ENCODE measurements at places on chromosomes 6 and 20.
A peak's percentile ranks its signal among the peaks of the same experiment; 100 is the strongest.

GRCh38 chr6:6748001-6748400 is 159.5 kb downstream of the LY86 start:
- no peak for DNase-seq

DNA sequence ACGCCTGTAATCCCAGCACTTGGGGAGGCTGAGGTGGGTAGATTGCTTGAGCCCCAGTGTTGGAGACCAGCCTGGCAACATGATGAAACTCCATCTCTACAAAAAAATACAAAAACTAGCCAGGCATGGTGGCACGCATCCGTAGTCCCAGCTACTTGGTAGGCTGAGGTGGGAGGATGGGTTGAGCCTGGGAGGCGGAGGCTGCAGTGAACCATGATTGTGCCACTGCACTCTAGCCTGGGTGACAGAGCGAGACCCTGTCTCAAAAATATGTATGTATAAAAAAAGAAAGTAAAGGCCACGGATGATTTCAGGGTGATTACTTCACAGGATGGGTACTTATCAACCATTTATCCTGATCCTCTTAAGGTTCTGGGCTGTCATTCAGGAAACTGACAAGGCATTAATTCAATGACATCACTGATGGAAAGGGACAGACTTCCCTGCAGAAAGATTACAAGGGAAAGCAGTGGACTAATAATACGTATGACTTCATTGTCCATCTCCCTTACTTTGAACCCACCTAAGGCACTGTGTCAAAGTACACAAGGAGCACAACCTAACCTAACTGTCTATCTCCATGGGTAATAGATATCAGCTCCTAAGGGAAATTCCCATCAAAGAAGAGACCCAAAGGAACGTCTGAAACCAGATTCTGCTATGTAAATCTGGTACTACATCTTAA is 61.2 kb downstream of the ZMYND8 start:
- DNase-seq, result no peak

- no peak for DNase-seq
Measured at GRCh38 chr6:139474145-139475108, 100.0 kb upstream of the CITED2 start.

GRCh38 chr6:4039348-4039747 is 39.6 kb downstream of the FAM217A start:
- DNase-seq, result no peak

DNA sequence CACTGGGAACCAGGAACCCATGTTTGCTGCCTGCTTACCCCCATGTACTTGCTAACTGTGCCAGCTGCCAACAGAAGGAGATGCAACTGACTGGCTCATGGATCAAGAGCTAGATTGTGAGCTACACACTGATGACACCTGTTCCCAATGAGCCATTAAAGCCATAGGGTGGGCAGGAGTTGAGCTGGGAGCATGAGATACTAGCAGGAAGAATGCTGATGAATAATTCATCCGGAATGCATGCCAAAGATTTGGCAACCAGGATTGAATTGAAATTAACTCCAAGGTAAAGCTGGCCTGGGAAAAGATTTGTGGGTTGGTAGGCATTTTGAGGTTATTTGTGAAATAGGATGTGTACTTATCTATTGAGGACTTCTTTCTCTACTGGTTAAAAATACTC is 631.1 kb downstream of the KIF16B start:
- no peak for DNase-seq

DNA sequence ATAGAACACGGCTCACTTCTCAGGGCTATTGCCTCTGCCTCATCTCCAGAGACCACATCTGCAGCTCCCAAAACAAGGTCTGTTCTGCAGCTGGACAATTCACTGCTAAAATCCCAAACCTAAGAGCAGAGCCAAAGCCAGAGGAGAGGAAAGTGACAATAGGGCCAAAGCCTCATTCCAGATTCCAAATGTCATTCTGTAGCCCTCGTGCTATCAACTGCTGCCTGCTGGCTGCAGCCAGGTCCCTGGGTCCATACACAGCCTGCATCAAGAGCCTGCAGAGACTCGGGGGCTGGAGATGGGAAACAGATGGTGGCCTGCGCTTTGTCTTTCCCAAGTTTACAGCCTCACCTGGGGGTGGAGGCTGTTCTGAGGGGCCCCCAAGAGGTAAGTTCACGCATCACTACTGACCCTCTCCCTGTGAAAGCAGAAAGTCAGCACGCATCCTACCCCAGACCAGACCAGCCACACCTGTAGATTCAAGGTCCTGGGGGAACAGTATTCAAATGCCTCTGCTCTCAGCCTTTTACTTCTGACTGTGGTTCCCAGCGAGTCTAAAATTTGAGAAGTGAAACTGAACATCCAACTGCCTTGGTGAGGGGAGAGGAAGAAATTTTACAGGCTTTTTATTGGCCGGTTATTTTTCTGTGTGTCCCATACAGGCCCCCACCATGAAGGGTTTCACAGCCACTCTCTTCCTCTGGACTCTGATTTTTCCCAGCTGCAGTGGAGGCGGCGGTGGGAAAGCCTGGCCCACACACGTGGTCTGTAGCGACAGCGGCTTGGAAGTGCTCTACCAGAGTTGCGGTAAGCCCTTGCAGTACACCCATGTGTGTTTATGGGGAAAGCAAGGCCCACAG is at the start of gene LY86:
LY86 (plus strand) TSS at position 657 of the 860 bp plus-strand sequence; CDS start at position 672, 15 bp downstream.
- DNase-seq, result no peak

- no peak for DNase-seq
Measured at GRCh38 chr6:167210375-167211294, 52.9 kb upstream of the GPR31 start.

DNA sequence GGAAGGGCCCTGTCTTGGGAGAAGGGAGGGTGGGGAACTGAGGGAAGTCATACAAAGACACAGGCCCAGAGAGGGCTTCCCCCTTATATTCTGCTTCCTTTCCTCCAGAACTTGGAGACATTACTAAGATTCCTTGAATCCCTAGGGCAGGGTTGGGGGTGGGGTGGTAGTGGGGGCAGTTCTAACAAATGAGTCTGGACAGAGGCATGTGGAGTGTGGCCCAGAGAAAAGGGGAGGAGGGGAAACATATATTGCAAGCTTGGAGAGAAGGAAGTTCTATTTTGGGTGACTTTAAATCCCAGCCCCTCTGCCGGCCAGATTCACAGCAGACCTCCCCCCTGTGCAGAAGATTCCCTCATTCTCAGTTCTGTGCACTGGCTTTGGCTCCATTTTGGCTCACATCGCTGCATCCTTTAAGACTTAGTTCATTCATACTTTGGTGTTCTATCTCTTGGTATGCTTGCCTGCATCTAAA is 43.7 kb downstream of the DAAM2 start:
- no peak for DNase-seq

DNA sequence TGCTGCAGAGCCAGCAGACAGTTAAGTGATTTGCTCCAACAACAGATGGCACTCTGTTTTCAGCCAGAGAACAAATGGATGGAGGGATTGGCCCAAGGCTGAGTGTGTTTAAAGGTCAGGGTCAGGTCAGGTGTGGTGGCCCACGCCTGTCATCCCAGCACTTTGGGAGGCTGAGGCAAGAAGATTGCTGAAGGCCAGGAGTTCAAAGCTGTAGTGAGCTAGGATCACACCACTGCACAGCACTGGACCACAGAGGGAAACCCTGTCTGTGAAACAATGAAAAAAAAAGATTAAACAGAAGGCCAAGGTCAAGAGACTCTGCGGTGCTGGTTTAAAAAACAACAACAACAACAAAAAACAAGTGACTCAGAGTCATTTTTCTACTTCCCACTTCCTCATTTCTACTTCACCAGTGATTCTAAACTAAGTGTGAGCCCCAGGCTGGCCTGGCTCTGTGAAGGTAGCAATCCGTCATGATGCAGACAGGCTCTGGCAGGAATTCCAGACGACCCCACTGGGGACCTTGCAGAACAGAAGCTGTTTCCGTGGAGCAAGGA is 42.5 kb upstream of the ARMC2 start:
- no peak for DNase-seq

- DNase-seq, result peak; percentile 24
Measured at GRCh38 chr6:2688401-2689064, 62.2 kb downstream of the MYLK4 start.

DNA sequence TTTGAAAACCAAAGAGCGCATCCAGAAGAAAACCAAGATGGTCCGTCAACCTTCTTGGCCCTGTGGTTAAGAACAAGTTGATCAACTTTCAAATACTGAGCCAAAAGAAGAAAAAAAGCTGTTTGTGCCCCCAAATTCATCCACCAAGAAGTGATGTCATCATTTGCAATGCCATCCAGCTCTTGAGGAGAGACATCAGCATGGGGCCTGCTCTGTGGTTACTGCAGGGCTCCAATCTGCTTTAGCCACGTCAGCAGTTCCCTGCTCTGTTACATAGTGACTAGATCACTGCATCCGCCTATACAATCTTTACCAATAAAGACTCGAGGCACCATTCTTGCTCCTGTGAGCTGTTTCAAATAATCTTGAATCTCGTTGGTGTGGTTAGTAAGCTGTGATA is 75.0 kb upstream of the BLCAP start:
- DNase-seq, result no peak
